Stimulated activated CD4-positive, alpha-beta T cell treated with anti-CD3 and anti-CD28 coated beads, Interleukin-1b, Interleukin-23, amount 100 ng/mL, for 1 hour (primary cell): ENCODE measurements at places on chromosomes 1 and 21.

- no peak for DNase-seq
Observed at GRCh38 chr1:4784761-4785160, 130.4 kb downstream of the AJAP1 start.

GRCh38 chr1:230674581-230674980, 32.3 kb downstream of the COG2 start:
- no peak for DNase-seq

DNA sequence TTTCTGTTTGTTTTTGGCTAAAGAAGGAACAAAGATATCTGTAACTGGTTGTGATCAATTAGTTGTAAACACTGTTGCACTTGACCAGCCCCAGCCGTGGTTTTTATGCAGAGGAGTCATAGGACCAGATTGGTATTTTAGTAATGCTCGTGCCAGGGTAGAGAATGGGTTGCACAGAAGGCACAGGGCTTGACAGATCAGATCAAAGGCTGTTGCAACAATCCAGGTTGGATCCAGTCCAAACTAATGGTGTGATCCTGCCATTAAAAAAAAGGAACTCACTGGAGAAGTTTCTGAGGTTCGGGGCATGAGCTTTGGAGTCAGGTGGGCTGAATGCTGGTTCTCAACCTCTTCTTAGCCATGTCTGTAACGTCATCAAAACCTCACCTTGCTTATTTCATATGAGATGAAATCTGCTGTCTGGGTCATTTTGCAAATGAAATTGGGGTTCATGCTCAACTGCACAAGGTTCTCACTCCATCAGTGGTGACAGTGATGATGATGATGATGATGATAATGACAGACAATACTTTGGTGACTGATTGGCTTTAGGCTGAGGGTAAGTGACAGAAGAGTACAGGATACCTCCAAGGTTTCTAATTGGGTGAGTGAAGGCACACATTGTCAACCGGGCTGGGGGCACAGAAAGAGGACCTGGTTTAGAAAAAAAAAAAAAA, 43.1 kb downstream of the ZNF281 start:
- no peak for DNase-seq

- no peak for DNase-seq
Observed at GRCh38 chr1:36160949-36161485, 5.1 kb downstream of the MAP7D1 start.

DNA sequence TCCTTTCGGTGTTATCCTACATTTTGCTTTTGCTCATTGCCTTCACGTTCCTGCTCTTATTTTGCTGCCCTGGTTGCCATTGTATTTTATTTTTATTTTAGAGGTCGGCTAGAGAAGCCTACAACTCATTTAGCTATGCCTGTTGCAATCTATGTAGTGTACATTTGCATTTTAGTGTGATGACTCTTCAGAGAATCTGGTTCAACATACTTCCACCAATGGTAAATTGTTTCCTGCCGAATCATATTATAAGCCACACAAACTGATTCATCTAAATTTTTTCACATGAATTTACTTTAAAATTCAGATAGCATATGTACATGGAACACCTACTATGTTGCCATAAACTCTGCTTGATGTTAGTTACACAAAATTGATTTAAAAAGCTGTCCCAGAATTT, 1596.9 kb downstream of the PLA2G4A start:
- DNase-seq = no peak

DNA sequence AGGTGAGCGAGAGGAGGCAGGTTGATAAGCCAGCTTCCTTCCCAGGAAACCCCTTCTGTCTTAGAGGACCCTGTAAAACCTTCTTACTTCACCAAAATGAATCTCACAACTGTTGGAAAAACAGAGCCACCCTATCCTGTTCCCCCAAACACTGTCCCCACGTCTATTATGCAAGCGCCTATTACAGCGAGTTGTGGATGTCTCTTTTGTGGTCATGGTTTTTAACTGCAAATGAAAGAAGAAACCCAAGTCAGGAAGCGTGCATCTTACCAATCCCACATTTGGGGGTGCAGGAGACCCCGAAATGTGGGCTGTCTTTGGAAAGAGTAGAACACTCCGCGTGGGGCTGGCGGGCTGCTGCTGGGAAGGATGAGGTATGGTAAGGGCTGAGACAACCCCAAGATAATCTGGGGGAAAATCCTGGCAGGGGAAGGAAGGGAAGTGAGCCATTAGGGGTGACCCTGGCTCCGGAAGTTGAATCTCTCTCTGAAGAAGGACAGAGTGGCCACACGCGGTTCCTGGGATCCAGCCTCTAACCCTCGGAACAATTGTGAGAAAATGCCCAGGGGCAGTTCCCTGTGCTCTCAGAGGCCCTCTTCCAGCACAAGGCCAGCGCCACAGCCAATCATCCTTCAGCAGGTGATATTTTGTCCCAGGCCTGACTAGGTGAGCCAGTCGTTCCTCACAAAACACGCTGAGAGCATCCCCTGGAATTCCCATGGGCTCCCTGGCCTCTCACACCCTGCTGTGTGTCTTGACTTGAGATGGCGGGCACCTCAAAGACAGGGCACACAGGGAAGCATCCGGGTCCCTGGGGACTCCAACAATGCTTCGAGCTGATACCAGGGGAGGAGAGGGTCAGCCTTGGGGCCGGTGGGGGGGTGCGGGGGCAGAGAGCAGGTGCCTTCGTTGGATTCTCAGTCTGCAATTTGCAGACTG, 168.5 kb upstream of the IRF2BP2 start:
- DNase-seq = no peak

DNA sequence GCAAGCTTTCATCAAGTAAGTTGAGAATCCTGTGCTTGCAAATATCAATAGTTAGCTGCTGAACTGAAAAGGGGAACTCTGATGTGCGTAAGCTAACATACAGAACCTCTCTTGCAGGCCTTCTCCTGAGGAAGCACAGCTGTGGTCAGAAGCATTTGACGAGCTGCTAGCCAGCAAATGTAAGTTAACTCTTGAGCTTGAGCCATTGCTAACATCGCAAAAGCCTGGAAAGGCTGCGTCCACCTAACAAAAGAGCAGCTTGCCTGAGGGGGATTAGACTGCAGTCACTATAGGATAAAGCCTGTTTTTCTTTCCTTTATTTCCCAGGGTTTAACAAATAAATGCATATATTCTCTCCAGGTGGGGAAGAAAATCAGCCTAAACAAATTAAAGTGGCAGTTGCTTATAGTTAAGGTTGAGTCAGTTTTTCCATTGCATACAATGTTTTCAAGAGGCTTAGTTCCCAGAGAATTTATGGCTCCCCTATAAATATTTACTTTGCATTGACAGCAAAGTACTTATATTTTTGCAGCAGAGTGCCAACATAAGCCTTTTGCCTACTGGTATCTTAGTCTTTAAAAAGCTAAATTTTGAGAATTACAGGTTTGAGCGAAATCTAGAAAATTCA, 1.5 kb downstream of the RGS2 start:
- no peak for DNase-seq

GRCh38 chr1:107196973-107197562, 56.2 kb downstream of the NTNG1 start:
- DNase-seq = no peak

DNA sequence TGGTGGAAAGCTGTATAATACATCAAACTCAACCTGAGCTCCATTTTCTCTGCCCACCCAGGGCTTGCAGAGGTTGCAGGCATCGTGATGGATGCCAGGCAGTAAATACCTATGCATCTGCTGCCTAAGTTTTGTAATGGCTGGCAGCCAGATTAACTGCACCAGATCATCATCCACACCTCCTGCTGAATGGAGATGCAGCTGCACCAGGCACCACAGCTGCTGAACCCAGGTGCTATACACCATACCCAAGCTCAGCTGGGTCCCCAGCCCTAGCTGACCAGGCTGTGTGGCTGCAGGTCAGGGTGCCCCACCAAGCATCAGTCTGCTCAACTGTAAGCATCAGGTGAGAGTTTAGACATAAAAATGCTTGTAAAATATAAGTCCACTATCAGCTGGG, 6.7 kb upstream of the SNAPIN start:
- DNase-seq = no peak

DNA sequence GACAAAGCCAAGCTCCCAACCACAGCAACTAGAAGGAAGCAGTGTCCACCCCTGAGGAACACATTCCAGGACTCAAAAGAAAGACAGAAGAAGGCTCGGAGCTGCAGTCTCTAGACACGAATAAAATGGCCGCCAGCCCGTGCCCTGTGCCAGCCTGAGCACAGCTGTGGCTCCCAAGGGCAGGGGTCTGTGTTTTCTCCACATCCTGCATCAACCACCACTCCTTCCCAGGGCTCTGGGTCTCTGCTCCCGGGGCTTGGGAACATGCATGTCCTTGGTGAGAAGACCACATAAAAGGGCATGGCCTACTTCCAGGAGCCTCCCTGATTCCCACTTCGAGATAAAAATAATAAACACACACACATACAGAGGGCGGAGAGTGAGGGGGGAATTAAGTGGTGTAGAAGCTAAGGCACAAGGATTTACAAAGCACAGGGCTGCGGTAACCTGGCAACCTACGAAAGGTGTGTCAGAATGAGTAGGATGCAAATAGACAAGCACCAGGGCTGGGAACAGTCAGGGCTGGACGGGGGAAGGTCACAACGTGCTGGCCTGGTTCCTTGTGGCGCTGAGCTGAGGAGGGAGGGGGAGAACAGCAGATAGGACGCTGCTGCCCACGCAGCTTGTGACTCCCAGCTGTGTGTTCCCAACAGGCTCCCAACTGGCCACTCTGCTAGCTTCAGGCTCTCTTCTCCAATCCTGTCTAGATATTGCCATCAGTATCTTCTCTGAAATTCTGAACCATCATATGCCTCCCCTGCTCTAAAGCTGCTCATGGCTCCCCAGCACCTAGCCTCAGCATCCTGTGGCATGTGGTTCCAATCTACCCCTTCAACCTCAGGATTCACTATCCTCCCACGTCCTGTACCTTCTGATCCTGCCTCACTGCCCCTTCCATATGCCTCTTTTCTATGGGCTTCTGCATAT, 72.5 kb downstream of the CD34 start:
- no peak for DNase-seq

- DNase-seq = no peak
Observed at GRCh38 chr1:226475142-226475511, 67.2 kb upstream of the PARP1 start.

GRCh38 chr1:64948905-64949833, 17.2 kb downstream of the JAK1 start:
- DNase-seq = no peak

DNA sequence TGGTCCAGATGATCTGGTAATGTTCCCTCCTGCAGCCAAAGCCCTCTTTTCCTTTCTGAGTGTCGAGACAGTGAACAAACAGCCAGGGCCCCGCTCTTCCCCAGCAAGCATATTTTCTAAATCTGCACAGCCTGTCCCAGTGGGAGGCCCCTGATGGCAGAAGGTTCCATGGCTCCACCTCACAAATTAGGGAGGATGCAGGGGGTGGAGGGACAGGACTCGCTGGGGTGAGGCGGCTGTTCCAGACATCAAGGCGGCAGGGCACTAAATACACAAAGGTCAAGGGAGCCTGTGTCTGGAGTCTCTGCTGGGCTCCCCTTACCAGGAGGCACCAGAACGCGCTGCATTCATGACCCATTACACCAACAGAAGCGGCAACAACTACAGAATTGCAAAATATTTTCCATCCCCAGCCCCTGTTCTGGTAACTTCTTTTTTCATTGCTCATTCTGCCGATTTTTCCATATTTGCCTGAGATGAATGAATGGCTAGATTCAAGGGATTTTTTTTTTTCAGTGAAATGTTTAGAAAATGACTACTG, 27.0 kb upstream of the PRELP start:
- DNase-seq = no peak

DNA sequence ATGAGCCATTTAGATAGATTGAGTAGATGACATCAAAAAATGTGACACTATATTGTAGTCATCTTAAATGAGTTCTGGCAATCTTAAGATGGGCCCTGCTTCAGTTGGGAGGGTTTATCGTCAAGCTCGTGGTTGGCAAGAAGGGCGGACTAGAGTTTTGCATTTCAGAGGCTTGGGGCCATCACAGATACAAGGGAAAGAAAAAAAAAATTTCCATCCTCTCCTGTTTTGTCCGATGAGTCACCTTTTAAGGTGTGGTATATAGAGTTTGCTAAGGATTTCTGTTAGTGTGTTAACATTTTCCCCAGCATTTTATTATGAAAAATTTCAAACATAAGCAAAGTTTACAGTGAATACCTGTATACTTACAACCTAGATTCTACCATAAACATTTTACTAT, 31.8 kb upstream of the KCNQ4 start:
- DNase-seq = no peak

- no peak for DNase-seq
Observed at GRCh38 chr1:98735756-98736155, 74.2 kb downstream of the SNX7 start.

GRCh38 chr21:41368735-41369104, 6.9 kb downstream of the MX2 start:
- DNase-seq = no peak

DNA sequence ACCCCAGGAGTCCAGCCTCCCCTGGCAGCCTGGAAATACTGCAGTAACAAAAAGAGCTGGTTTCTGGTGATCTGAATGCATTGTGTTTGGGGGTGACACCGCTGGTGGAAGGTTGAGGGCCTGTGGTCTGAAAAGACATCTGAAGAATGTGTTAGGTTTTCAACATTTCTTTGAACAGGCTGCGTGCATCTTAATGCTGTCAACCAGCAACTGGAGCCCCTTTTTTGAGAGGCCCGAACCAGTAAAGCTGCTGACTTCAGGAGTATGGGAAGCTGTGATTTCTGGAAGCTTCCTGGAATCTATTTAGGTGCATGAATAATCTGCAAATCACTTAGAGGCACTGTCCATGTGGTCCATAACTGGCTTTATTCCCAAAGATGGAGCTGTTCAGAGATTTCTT, 17.0 kb downstream of the ATP5PO start:
- no peak for DNase-seq

DNA sequence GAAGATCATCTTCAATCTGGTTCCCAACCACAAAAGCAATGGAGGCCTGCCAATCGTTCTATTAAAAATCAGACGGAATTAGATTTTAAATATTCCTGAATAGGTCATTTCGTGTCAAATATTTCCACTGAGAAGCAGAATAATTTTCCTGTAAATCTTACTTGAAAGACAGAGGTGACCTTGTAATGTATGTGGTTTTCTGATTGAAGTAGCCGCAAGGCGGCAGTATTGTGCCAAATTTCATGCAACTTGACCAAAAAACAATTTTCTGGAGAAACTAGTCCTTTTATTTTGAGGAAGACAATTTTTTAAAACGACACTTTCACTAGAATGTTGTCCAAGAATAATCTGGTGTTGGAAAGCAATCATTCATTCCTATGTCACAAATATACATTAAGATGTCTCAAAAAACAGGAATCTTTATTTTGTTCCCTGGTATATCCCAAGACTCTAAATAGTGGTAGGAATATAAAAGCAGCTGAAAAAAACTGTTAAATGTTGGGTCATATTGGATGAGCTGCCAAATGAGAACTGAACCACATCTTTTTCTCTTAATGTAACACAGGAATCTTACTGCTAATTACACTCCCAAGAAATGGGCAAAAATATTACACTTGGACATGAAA, 33.6 kb downstream of the SPAG17 start:
- DNase-seq = no peak

DNA sequence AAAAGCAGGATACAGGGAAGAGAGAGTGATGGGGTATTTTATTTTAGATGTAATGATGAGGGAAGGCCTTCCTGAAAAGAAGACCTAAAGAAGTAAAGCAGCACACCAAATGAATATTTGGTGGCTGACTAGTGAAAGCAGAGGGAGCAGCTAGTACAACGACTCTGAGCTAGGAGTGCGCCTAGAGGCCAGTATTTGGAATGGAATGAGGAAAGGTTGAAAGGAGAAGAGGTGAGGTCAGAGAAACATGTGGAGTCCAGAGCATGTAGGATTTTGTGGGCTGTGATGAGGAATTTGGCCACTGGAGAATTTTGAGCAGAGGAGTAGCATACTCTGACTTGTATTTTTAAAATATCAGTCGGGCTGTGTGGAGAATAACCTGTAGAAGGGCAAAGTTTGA, 11.8 kb upstream of the RPL5 start:
- no peak for DNase-seq
